Gastroesophageal sphincter (tissue), 4 donors: ENCODE measurements at places on chromosomes 12 and 14.
A peak's percentile ranks its signal among the peaks of the same experiment; 100 is the strongest.

DNA sequence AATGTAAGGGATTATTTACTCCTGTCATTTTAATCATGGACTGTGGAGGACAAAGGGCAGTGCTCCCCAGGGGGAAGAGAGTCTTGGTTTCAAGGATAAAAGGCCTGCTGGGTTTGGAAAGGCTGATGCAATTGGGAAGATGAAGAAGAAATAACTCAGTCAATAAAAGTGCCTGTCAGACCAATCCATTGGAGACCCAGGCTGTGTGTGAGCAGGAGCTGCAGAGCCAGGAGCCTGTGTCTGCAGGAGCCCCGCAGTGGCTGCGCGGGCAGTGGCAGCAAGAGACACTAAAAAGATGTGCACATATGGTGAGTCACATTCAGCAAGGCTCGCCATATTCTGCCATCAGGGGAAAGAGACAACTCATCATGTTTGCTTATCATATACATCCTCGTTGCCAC, 90.4 kb downstream of the CRACR2A start:
- no peak for ATAC-seq

GRCh38 chr14:93019367-93019843, 96.3 kb downstream of the ITPK1 start:
- ATAC-seq = peak; percentile 46

- ATAC-seq = peak; percentile 63
Observed at GRCh38 chr12:69239922-69240630, 707 bp downstream of the CPSF6 start.

GRCh38 chr12:4934407-4935035, 24.8 kb downstream of the KCNA1 start:
- ATAC-seq = no peak

DNA sequence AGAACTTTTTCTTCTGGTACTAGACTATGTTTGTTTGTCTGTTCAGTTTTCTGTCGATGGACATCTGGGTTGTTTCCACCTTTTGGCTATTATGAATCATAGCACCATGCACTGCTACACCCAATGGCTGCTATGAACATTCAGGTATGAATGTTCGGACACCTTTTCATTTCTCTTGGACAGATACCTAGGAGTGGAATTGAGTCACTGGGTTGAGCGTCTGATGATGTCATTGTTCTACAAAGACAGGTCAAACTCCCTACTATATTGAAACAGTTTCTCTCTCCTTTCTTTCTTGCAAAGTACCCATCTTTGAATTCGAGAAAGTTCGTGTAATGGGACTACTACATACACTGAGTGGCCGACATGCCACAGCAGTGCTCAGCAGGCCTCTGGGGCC, 44.7 kb downstream of the KCTD10 start:
- no peak for ATAC-seq
